ENCODE measurements at places on chromosomes 6 and 20. TPM values are rescaled to one million over a fixed set of nuclear protein-coding genes. Genes with fewer than 3 reads are reported as not detected.
A peak's percentile ranks its signal among the peaks of the same experiment; 100 is the strongest.

DNA sequence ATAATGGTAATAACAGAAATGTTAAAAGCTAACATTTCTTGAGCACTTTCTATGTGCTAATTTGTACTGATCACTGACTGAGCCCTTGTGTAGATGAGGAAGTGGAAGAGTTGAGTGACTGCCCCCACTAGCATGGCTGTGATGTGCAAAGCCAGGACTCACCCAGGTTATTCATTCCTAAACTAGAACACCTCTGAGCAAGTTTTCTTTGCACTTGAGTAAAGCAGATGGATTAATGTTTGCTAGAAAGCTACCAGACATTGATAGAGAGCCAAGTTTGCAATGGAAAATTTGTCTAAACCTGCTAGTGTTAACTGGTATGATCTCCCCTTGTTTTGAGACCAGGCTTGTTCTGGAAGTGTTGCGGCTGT, 467.4 kb upstream of the PLCB4 start:
- peaks cover 6% of the 10 kb centered on the region for H3K4me1 ChIP-seq
- no peak for DNase-seq
- no peaks in the 10 kb centered on the region for H3K27me3 ChIP-seq
- no peak overlapping the region for H3K4me3 ChIP-seq
- H3K27ac ChIP-seq, result peak overlapping the region; percentile 63

- H3K36me3 ChIP-seq, result no peaks in the 10 kb centered on the region
- no peak for DNase-seq
- H3K27ac ChIP-seq, result no peak overlapping the region
- H3K27me3 ChIP-seq, result peaks cover 71% of the 10 kb centered on the region
- no peaks in the 10 kb centered on the region for H3K4me1 ChIP-seq
Measured at GRCh38 chr6:465531-466348, 74.2 kb downstream of the IRF4 start.

DNA sequence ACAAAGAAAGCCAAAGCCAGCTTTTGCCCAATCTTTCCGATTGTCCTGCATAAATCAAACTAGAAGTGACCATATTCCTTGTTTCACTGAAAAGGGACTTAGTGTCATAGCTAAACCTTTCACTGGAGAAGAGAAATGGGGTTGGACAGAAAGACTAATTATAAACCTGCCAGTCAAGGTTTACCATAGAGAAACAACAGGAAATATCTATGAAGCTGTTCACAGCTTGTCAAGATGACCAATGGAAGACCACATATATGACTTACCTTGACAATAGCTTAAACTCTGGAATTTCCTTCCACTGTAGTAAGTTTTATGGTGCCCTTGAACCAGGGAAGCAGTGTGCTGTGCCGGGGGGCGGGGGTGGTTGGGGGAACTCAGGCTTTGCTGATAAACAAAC, 107.7 kb upstream of the PHACTR1 start:
- no peak for DNase-seq
- no peak overlapping the region for H3K27ac ChIP-seq
- no peaks in the 10 kb centered on the region for H3K36me3 ChIP-seq
- no peak overlapping the region for H3K4me3 ChIP-seq
- H3K4me1 ChIP-seq, result peaks cover 10% of the 10 kb centered on the region

DNA sequence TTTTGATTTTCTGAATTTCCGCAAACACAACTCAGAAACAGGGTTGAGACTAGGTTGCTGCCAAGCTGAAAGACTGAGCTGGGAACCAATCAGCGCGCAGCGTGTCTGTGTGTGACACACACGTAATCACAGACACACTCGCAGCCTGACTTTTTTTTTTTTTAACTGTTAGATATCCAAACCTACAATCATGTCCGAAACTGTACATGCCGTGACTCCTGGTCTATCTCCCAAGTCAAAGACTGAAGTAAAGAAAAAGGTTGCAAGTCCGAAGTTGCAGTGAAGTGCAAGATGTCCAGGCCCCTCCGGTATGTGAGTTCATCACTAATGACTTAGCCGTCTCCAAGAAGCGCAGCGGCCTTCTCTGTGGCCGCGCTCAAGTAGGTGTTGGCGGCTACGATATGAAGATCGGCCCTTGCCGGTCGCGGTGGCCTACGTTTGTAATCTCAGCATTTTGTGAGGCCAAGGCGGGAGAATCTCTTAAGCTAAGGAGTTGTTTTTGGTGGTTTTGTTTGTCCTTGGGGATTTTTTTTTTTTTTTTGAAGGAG, 108.2 kb downstream of the HFE start:
- peak overlapping the region; percentile 77 for H3K4me3 ChIP-seq
- H3K4me1 ChIP-seq, result peaks cover 53% of the 10 kb centered on the region
- peaks cover 27% of the 10 kb centered on the region for H3K27me3 ChIP-seq
- DNase-seq, result peak; percentile 85
- H3K36me3 ChIP-seq, result no peaks in the 10 kb centered on the region
- peak overlapping the region; percentile 94 for H3K27ac ChIP-seq

DNA sequence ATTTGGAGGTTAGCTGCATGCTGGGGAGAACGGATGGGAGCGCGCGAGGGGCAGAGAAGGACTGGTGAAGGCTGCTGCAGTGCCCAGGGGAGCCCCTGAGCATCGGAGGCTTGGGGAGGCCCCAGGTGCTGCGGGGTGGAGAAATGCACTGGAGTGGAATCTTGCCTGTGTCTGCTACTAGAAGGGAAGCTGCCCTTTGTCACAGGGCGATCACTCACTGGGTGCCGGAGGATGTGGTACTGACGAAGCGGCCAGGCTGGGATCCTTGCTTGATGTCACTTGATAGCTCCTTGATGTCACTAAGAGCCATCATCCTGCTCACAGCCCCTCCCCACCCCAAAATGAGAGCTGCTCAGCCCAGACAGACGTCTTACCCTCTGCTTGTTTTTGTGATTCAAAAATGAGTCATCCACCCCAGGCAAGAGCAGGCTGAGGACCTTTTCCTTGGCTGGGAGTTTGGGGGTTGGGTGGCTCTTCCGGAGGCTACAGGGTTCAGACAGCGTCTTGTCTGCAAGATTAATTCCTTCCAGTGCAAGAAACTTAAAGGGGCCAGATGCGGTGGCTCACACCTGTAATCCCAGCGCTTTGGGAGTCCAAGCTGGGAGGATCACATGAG, 62.6 kb upstream of the PMEPA1 start:
- no peaks in the 10 kb centered on the region for H3K4me1 ChIP-seq
- DNase-seq, result no peak
- peaks cover 18% of the 10 kb centered on the region for H3K27me3 ChIP-seq

DNA sequence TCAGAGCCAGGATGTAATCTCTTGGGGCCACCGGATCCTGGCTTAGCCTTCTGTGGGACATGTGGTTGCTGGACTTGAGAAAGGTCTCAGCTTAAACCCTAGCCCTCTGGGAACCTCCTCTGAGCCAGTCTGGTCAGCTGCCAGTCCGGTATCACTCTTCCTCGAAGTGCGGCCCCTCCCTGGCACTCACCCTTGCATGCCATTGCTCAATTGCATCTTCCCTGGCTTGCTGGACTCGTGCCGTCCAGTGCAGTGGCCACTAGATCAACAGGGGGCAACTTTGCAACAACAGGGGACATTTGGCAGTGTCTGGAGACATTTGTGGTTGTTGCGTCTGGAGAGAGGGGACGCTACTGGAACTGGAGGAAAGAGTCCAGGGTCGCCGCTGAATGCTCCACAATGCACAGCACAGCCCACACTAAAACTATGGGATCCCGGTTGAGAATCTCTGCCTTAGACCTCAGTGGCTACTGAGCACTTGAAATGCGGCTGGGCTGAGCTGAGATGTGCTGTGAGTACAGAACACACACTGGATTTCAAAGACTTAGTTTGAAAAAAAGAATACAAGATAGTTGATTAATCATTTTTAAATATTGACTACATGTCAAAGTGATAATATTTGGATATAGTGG, 152.1 kb downstream of the TFAP2C start:
- H3K4me1 ChIP-seq, result peaks cover 6% of the 10 kb centered on the region
- no peak overlapping the region for H3K4me3 ChIP-seq
- no peaks in the 10 kb centered on the region for H3K36me3 ChIP-seq
- peaks cover 78% of the 10 kb centered on the region for H3K27me3 ChIP-seq
- no peak overlapping the region for H3K27ac ChIP-seq
- no peak for DNase-seq

- H3K4me3 ChIP-seq, result no peak overlapping the region
- DNase-seq, result no peak
- peaks cover 72% of the 10 kb centered on the region for H3K36me3 ChIP-seq
- H3K27ac ChIP-seq, result no peak overlapping the region
- no peaks in the 10 kb centered on the region for H3K4me1 ChIP-seq
- no peaks in the 10 kb centered on the region for H3K27me3 ChIP-seq
Measured at GRCh38 chr6:144500892-144501291, 215.8 kb downstream of the UTRN start.

GRCh38 chr6:106107043-106107613, 21.0 kb downstream of the PRDM1 start:
- DNase-seq, result no peak
- H3K4me1 ChIP-seq, result peaks cover 13% of the 10 kb centered on the region
- H3K36me3 ChIP-seq, result peaks cover 27% of the 10 kb centered on the region
- H3K27ac ChIP-seq, result no peak overlapping the region

- H3K4me1 ChIP-seq, result peaks cover 75% of the 10 kb centered on the region
- peak overlapping the region; percentile 58 for H3K27ac ChIP-seq
- DNase-seq, result peak; percentile 41
Measured at GRCh38 chr6:35220711-35221110, 7.0 kb downstream of the SCUBE3 start.

GRCh38 chr6:71321314-71321713, 32.7 kb downstream of the OGFRL1 start:
- peaks cover 13% of the 10 kb centered on the region for H3K4me1 ChIP-seq
- no peak overlapping the region for H3K4me3 ChIP-seq
- DNase-seq, result no peak
- no peaks in the 10 kb centered on the region for H3K36me3 ChIP-seq
- H3K27me3 ChIP-seq, result no peaks in the 10 kb centered on the region

DNA sequence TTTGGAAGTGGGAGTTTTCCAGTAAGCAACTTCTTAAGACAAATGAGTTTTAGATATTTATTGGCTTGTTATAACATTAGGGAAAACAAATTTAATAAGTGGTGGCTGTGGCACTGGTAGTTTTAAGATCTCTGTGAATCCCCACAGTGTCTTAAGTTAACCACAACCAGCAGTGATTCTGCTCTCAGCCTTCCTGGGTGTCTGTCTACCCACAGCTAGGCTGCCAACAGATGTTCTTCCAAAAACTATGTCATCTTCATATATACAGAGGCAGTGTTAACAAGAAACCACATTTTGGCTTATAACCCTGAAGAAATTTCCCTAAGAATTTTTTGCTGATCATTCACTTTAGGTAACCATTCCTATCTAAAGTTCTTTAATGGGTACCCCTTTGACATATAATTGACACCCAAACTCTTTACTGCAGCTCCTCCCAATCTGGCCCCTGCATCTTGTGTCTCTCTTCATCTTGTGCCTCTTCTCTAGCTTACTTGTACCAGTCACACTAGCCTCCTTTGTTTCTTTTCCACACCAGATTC, 52.7 kb downstream of the TOP1 start:
- H3K4me3 ChIP-seq, result no peak overlapping the region
- peaks cover 34% of the 10 kb centered on the region for H3K4me1 ChIP-seq
- H3K27me3 ChIP-seq, result no peaks in the 10 kb centered on the region
- no peak overlapping the region for H3K27ac ChIP-seq
- DNase-seq, result no peak
- H3K36me3 ChIP-seq, result peaks cover 65% of the 10 kb centered on the region

DNA sequence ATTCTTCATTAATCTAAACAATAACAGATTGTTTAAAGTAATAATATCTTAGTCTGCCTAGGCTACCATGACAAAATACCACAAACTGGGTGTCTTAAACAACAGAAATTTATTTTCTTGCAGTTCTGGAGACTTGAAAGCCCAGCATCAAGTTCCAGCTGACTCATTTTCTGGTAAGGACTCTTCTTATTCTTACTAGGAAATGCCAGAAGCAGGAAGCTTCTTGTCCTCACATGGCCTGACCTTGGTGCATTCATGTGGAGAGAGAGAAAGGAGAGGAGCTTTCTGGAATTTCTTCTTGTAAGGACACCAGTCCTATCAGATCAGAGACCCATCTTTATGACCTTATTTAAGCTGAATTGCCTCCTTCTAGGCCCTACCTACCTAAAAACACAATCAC, 110.5 kb downstream of the ANKRD60 start:
- no peak for DNase-seq
- no peak overlapping the region for H3K27ac ChIP-seq
- peaks cover 27% of the 10 kb centered on the region for H3K27me3 ChIP-seq
- H3K4me1 ChIP-seq, result no peaks in the 10 kb centered on the region

DNA sequence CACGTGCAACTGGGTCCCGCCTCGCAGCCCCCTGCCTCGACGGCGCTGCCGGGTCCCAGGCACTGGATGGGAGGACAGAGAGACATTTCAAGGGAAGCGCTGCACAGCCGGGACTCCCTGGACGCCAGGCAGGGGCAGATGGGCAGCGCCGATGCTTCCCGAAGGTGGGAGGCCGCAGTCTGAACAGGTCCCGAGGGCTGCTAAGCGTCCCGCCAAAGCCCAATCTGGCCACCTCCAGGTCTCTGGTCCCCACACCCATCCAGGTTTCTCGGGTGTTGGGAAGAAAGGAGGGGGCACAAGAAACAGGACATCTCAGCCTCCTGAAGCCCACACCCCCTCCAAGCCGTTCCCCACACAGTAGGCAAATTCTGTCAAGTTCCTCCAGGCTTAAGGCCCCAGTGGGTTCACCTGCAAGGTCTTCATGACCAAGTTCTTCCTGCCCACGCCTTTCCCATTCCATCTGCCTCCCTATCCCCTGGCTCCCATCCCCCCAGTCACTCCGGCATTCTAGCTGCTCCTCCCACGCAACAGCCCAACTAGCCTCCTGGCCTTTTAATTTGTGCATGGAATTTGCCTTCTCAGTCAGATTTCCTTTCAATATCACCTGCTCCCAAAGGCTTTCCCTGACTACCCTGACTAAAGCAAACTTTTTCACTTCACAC, 5.4 kb upstream of the CPXM1 start:
- H3K27ac ChIP-seq, result no peak overlapping the region
- peaks cover 11% of the 10 kb centered on the region for H3K4me1 ChIP-seq
- no peaks in the 10 kb centered on the region for H3K36me3 ChIP-seq
- H3K4me3 ChIP-seq, result no peak overlapping the region
- DNase-seq, result no peak
- H3K27me3 ChIP-seq, result peaks cover 100% of the 10 kb centered on the region

- DNase-seq, result no peak
- H3K27me3 ChIP-seq, result no peaks in the 10 kb centered on the region
- peak overlapping the region; percentile 96 for H3K27ac ChIP-seq
- peaks cover 32% of the 10 kb centered on the region for H3K36me3 ChIP-seq
Measured at GRCh38 chr6:170584954-170585498, 589 bp upstream of the PDCD2 start.

Gene DOK5
- total RNA-seq, result 14.3 TPM

Gene RWDD2A
- total RNA-seq, result 3.3 TPM

Gene KIAA1755
- 7.1 TPM for total RNA-seq

Gene CEP250
- 15.3 TPM for total RNA-seq

Gene NOTCH4
- total RNA-seq, result 23.0 TPM

Gene ZNF391
- 1.3 TPM for total RNA-seq

Gene ENPP4
- 21.9 TPM for total RNA-seq

Gene TCF15
- total RNA-seq, result 11.1 TPM

Gene MICB
- 1.1 TPM for total RNA-seq

Gene TJAP1
- 24.1 TPM for total RNA-seq

Gene ANGPT4
- 0.05 TPM for total RNA-seq

Gene DEFB128
- total RNA-seq, result not detected
